Calu3 (cell line): ENCODE measurements at places on chromosomes 1 and 21.
A peak's percentile ranks its signal among the peaks of the same experiment; 100 is the strongest.

- no peak for DNase-seq
These were observed 32.9 kb downstream of the CLIC6 start for GRCh38 chr21:34701726-34702125.

GRCh38 chr1:113292603-113293255 lies 97.6 kb upstream of the MAGI3 start:
- no peak for DNase-seq

- DNase-seq = peak; percentile 30
These were observed 24.0 kb downstream of the HS2ST1 start for GRCh38 chr1:86938450-86938849.

- DNase-seq = no peak
These were observed 32.1 kb upstream of the HSPA13 start for GRCh38 chr21:14414932-14415508.

- DNase-seq = no peak
These were observed 66.8 kb upstream of the LAX1 start for GRCh38 chr1:203698144-203698543.

- DNase-seq = no peak
These were observed 56.2 kb downstream of the PEX14 start for GRCh38 chr1:10530756-10531495.
